ENCODE measurements at places on chromosomes 4 and X.
A peak's percentile ranks its signal among the peaks of the same experiment; 100 is the strongest.

- DNase-seq, result no peak
Measured at GRCh38 chr4:188918787-188919186, 779.5 kb downstream of the TRIML1 start.

GRCh38 chrX:37315511-37316248, 33.5 kb upstream of the PRRG1 start:
- no peak for DNase-seq

- no peak for DNase-seq
Measured at GRCh38 chr4:146520896-146521540, 722 bp downstream of the SLC10A7 start.

- DNase-seq, result no peak
Measured at GRCh38 chr4:165208221-165208652, 876 bp downstream of the KLHL2 start.

- no peak for DNase-seq
Measured at GRCh38 chr4:100041646-100042045, 91.6 kb upstream of the H2AZ1 start.

GRCh38 chrX:146934256-146934655, 119.7 kb upstream of the CXorf51A start:
- no peak for DNase-seq

DNA sequence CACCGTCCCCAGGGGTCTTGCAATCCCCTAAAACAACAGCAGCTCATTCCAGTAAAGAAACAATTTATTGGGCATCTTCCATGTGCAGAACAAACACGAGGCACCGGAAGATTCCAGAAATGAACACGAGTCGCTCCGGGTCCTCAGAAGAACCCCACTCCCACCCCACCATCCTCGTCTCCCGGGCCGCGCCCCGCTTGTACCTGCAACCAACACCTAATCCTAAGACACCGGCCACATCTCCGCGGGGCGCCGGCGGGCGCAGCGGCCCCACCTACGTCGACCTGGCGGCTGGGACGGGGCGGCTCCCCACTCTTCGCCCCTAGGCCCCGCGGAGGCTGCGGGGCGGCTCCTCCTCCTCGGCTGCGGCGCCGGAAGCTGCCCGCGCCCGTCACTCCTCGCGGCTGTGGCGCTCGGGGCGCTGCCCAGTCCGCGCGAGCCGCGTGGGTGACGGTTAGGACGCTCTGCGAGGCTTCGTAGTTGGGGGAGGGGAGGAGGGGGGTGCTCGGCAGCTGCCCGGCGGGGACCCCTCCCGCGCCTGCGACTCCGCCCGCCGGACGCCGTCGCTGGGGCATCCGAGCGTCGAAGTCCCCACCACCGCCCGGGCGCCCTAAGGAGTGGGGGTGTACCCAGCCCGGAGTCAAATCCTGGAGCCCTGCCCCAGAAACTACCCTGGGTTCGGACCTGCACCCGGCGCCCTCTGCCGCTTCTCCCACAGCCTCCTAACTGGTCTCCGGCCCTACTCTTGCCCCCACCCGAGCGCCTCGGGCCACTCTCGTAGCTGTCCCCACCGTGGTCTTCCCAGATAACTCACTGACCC, at the start of gene CCDC158:
Gene CCDC158, minus strand, starts transcription at position 380 of the 820 bp plus-strand sequence. CDS start 17,934 bp downstream, outside the sequence.
- no peak for DNase-seq

DNA sequence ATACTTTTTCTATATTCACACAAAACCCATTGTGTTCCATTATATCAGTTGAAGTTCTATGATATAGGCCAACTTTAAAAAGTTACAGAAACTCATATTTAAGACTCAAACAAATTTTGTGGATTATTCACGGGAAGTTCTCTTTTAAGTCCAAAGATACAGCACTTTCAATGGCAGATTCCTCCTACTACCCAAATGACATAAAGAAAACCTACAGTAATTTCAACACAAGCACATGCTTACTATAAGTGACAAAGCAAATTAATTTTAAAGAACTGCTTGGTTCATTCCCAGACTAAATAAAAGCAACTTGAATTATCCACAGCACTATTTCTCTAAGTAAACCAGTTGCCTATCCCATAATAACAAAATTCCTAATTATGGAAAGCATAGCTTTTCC, 4.1 kb downstream of the PPA2 start:
- no peak for DNase-seq

DNA sequence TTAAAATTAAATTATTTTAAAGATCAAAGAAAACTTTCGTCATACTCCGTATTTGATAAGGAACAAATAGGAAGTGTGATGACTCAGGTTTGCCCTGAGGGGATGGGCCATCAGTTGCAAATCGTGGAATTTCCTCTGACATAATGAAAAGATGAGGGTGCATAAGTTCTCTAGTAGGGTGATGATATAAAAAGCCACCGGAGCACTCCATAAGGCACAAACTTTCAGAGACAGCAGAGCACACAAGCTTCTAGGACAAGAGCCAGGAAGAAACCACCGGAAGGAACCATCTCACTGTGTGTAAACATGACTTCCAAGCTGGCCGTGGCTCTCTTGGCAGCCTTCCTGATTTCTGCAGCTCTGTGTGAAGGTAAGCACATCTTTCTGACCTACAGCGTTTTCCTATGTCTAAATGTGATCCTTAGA, at the start of gene CXCL8:
Gene CXCL8, plus strand, starts transcription at position 217 of the 426 bp plus-strand sequence. Its CDS starts 90 bp downstream, at position 307.
- no peak for DNase-seq

- no peak for DNase-seq
Measured at GRCh38 chr4:105430811-105431210, 43.1 kb downstream of the PPA2 start.

- no peak for DNase-seq
Measured at GRCh38 chrX:121161501-121161933, 114.1 kb downstream of the GLUD2 start.

- no peak for DNase-seq
Measured at GRCh38 chrX:19566359-19567222, 51.3 kb upstream of the MAP3K15 start.

DNA sequence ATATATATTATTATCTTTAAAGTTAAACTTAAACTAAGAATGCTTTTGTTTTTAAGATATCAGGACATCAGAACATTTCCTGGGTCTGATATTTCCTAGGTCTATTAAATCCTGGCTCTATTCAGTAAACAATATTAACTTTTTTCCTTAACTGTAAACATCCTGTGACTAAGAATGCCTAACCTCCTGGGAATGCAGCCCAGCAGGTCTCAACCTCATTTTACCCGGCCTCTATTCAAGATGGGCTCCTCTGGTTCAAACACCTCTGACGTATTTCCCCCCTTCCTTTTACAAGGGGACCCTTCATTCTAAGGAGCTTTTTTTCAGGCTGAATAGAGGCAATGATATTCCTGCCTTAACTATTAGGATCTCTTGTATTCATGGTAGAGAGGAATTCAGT, 35.8 kb upstream of the DYNLT3 start:
- DNase-seq, result no peak

- DNase-seq, result no peak
Measured at GRCh38 chr4:20095805-20096541, 155.7 kb upstream of the SLIT2 start.

DNA sequence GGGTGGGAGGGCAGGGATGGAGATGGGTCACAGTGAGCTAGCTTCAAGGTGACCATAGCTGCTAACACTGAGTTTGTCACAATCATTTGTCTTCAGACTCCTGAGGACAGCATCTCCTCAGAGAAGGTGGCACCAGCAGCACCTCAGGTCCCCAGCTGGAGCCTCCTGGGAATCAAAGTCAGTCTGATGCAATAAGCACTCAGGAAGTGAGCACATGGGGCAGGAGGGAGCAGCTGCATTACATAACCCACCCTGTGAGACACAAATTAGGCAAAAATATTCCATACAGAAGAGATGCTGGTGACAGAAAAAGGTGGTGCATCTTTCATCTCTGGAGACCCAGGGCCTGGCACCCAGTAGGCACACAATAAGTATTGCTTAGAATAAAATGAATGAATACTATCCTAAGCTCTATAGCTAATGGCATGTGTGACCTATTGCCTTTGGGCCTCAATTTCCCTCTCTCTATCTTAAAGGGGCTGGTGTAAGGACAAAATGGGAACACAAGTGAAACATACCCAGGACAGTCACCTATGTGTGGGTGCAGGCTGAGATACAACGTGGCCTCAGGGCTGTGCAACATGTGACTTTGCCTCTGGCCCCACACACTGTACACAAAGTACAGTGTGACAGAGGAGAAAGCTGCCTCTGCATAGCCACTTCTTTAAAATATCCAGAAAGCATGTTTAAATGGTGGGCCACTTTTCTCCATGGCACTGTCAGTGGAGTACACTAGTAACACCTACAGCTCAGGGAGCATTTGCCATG, 37.1 kb downstream of the SLC39A8 start:
- no peak for DNase-seq

DNA sequence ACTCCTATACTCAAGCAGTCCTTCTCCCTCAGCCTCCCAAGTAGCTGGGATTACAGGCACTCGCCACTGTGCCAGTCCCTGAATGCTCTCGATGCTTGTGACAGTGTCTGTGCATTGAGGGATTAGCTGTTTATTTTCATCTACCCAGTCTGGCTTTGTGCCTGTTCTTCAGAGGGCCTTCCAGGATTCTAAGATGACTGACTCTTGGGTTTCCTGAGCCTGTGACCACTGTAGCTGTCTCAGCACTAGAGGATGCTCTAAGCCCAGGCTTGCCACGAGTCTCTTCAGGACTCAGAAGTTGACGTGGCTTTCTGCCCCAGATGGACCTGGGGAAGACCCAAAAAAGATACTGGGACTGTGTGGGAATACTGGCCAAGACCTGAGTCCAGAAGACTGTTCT, 201.4 kb downstream of the ARHGAP10 start:
- DNase-seq, result peak; percentile 24

DNA sequence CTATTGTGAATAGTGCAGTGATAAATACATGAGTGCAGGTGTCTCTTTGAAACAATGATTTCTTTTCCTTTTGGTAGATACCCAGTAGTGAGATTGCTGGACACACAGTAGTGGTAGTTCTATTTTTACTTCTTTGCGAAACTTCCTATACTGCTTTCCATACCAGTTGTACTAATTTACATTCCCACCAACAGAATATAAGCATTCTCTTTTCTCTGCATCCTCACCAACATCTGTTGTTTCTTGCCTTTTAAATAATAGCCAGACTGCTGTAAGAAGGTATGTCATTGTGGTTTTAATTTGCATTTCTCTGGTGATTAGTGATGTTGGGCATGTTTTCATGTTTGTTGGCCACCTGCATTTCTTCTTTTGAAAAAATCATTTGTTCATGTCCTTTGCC, 105.9 kb downstream of the COL4A6 start:
- DNase-seq, result no peak
